ENCODE measurements at places on chromosomes 12 and 14.

- no peak for DNase-seq
These were observed 30.1 kb downstream of the VCPKMT start for GRCh38 chr14:50086321-50086711.

DNA sequence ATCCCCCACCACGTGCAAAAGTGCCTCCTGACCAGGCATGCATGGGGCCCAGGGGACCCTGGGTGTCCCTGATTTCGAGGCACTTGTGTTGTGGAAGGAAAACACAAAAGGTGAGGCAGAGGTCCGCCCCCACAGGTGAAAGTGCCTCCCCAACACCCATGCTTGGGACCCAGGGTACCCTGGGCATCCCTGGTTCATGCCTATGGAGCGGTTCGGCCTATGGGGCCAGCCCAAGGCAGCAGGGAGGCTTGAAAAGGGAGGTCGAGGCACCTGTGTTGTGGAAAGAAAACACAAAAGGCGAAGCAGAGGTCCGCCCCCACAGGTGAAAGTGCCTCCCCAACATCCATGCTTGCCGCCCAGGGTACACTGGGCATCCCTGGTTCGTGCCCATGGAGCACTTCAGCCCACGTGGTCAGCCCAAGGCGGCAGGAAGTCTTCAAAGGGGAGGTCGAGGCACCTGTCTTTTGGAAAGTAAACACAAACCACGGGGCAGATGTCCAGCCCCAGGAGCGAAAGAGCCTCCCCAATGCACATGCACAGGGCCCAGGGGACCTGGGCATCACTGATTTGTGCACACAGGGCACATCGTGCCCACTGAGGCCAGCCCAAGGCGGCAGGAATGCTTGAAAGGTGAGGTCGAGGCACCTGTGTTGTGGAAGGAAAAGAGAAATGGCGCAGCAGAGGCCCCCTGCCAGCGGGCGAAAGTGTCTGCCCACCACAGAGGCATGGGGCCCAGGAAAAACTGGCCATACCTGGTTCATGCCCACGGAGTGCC is 375.5 kb downstream of the ALG10 start:
- DNase-seq, result no peak

- DNase-seq, result no peak
These were observed 71.6 kb upstream of the CEP83 start for GRCh38 chr12:94531196-94531720.

- no peak for DNase-seq
These were observed 182.2 kb upstream of the GSC start for GRCh38 chr14:94952097-94952496.

DNA sequence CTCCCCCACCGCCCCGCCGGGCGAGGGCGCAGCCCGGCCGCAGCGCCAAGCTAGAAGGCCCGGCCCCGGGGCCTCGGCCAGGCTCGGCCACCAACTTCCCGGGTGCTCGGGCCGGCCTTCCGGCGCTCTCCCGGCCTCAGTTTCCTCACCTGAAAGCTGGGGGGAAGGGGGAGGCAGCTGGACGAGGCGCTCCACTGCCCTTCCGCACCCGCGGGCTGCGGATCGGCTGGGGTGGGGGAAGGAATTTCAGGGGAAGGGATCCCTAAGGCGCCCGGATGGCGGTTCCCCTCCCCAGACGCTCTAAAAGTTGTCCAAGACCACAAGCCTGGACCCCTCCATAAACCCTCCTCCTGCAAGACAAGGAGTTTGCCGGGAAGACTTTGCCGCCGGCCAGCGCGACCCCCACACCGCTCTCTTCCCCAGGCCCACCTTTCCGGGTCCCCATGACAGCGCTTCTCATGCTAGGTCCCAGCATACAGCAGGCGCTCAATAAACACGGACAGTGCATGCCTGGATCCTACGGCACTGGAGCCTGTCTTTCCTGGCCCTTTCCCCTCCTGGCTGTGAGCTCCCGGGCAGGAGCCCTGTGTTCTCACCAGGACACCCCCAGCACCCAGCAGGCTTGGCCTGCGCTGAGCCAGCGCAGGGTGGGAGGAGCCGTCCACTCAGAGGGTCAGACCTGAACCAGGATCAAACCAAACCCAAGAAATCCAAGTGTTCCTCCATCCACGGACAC is 18.1 kb downstream of the BEGAIN start:
- no peak for DNase-seq

- DNase-seq, result no peak
These were observed 12.5 kb downstream of the VWF start for GRCh38 chr12:6112004-6112403.

DNA sequence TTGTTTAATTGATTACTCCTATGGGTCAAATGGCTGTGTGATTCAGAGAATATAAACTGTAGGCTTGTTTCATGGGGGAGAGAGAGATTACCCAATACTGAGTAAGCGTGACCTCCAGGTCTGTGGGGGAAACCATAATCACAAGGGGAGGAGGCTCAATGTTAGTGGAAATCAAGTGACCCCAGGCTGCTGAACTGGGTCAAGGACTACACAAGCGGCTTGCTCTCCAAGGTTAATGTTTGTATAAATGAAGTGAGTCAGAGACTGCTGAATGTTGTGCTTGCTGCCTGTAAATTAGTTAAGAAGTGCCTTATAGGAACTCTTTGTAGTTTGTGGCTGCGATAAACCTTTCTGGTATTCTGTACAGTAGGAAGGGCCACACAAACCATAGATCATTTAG is 479.7 kb downstream of the AACS start:
- DNase-seq, result no peak

GRCh38 chr14:85248881-85249635 is 280.9 kb upstream of the FLRT2 start:
- peak; percentile 66 for DNase-seq

DNA sequence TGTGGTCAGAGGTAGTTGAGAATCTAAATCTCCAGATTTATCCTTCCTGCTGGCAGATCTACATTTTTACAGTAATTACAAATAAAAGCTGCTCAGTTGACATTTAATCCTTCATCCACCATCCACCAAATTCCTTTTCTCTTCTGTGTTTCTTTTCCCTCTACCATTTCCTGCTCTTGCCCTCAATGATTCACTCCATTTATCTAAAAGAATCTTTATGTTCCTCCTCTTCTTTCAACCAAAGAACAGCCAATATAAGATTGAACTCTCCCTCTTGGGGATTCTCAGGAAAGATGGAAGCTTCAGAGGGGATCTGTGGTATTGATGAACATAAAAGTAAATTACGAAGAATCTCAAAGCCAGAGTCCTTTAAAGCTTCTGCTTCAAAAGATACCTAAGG is 4.4 kb downstream of the MAP4K5 start:
- DNase-seq, result no peak

DNA sequence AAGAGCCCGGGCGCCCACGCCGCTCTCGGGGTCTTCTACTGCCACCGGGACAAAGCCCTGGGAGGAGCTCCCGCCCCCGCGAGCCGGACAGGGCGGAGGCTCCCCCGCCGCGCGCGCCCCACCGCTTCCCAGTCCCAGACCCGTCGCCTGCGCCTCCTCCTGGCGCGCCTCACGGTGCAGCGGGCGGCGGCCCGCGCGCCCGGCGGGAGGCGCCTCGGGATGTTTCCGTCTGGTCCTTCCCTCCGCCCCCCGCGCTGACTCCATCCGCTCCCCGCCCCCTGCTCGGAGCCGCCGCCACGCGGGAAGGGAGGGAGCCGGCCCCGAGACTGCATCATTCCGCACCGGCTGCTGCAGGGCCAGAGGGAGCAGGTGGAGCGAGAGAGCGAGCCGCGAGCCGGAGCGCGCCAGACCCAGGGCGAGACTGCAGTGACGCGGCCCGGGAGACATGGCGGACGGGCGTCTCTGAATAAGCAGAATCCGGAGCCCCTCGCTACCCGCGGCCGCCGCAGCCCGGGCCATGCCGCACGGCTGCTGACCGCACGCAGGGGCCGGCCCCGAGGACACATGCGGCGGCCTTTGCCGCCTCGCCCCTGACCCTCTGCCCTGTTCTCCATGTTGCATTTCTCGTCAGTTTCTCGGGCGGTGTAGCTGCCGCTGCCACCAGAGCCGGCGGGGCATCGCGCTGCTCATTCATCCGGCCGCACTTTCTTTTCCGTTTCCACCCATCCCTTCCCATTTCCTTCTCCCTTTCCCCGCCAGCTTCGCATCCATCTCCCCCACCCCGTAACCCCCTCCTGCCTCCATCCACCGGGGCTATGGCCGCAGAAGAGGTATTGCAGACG is at the start of gene BICD1:
Gene BICD1 (plus strand): TSS at position 331 of the 842 bp plus-strand sequence. CDS start 485 bp downstream, at position 816.
- peak; percentile 91 for DNase-seq

- no peak for DNase-seq
These were observed 7.5 kb upstream of the CTDSP2 start for GRCh38 chr12:57853864-57854556.

- DNase-seq, result no peak
These were observed 321.2 kb upstream of the FAR2 start for GRCh38 chr12:28827861-28828260.

DNA sequence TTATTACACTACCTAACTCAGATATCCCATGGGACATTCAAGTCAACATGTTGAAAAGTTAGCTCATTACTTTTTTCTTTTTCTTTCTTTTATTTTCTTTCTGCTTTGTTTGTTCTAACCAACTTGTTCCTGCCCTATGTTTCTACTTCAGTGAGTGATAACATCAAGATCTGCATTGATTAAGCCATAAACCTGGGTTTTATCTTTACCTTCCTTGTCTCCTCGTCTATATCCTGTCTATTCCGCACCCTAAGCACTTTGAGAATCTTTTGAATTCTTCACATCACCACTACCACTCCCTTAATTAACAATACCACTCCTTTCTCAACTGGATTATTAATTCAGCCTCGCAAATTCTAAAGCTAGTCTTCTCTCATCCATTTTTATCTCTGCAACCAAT is 81.9 kb upstream of the AVPR1A start:
- no peak for DNase-seq

DNA sequence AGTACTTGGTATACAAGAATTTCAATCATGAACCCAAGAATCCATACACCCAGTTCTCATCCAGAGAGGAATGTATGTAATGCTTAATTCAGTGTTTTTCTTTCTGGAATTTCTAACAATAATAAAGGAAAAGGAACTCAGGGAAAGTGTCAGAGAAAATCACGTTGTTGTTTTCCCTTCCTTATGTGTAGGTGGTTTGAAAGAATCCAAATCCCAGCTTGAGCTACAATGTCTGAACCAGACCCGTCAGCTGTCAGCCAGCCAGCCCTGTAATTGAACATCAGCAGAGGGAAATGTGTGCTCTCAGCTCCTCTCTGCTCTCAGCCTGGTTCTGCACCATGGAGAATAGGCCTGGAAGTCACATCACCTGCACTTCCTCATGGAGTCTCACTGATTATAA is 126.5 kb downstream of the TMEM30B start:
- DNase-seq, result no peak

DNA sequence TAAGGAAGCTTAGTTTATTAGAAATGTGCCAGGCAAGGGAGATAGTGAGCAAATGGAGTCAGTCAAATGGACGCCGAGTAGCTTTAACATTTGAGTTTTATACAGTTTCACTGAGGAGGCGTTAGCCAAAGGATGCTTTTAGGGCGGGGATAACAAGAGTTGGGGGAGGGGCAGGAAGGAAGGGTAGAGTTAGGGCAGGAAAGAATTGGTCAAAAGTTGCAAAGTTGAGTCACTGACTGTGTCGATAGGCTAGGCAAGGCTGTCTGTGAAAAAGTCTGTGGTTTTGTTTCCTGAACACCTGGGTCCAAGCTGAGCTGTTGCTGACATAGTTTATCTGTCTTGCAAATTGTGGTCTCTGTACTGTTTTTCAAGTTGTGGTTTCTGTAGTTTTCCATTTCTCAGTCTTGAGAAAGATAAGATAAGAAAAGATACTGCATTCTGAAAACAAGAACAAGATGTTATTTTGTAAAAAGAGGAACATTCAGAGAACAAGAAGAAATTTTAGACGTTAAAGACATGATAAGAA is 62.6 kb upstream of the RESF1 start:
- DNase-seq, result no peak

- DNase-seq, result no peak
These were observed 74.0 kb upstream of the G2E3 start for GRCh38 chr14:30484976-30485375.

DNA sequence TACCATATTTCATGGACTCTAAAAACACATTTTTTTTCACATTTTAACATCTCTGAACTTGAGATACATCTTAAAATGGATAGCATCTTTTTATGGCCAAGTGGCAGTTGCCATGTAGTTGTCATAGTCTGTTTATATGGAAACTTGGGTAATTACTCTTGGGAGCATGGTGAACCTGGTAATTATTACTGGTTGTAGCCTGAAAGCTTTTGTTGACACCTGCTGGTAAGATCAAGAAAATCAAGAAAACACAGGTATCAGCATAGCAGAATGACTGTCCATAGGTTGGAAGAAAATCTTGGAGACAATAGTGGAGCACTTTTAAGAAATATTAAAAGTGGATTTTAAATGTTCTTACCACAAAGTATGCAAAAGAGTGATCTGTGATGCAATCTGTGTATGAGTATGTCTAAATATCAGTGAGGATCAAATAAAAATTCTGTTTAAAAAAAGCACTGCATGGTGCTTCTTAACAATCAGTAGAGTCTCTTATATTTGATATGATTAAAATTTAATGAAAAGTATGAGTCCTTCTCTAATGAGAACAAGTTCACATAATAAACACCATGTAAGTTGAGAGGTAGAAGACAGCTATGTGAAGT is 44.2 kb downstream of the TTC8 start:
- peak; percentile 8 for DNase-seq

- no peak for DNase-seq
These were observed 44.1 kb upstream of the MTERF2 start for GRCh38 chr12:107031061-107031460.

DNA sequence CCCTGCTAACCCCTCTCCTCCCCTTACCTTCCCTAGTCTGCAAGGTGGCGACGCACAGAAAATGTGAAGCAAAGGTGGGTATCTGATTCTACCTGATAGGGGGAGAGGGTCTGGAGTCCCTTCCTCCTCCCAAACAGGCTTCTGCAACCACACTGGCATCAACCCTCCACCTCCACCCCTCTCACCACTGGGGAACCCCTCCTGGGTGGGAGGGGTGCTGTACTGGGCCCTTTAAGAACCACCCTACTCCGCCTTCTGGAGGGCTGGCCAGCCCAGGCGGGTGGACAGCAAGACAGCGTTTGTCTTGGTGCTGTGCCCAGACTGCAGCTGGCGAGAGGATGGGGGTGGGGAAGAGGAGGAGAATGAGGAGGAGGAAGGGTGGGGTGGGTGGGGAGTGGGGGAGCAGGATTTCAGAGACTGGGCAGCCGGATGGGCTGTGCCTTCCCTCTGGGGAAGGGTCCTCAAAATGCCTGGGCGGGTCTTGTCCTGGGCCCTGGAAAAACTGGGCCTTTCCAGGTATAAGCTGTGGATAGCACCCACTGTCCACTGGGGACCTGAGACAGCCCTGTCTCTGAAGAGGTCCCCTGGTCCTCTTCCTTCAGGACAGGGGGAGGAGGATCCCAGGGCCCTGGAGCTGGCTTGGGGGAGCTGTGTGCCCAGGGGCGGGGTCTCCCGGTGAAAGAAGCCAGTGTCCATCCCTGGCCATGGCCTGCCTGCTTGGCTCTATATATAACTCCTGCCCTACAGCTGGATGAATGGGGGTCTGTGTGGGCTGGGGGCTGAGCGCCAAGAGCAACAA is 2.8 kb downstream of the TNS2 start:
- DNase-seq, result no peak

- no peak for DNase-seq
These were observed 56.7 kb downstream of the MSRB3 start for GRCh38 chr12:65335021-65335714.
